IPS DF 19.7 (cell line): ENCODE measurements at places on chromosomes 4 and X.

DNA sequence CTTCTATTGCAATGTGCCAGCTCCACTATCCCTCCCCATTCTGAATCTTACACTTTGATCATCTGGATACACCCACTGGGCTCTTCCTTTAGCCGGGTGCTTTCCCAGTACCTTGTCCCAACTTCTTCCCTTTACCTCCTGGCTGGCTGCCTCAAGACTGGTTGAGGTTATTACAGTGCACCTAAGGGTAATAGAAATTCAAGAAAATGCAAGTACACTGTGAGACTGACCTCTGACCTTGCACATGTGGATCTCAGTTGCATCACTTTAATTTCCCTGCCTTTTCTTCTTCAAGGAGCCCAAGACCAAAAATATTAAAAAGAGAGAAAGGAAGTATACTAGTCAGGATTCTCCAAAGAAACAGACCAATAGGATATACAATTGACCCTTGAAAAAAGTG lies 53.9 kb upstream of the NOCT start:
- DNase-seq = no peak

DNA sequence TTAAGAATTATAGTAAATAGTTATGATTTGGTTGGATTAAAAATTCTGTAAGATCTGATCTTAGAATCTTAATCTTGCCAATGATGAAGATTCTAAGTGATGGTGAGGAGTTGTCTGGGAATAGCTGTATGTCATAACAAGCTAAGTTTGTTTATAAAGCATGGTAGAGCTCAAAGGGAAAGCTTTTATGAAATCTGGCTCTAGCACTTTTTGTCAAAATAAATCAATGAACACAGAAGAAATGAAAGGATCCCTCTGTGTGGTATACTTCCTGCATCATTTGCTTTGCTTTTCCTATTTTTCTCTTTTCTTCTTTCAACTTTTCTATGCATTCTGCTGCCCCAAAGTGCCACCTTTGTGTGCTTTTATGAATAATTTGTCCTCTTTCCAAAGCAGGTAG lies 193.5 kb upstream of the FAT1 start:
- no peak for DNase-seq

- no peak for DNase-seq
These were observed 203.0 kb downstream of the MAML3 start for GRCh38 chr4:139951021-139951420.

DNA sequence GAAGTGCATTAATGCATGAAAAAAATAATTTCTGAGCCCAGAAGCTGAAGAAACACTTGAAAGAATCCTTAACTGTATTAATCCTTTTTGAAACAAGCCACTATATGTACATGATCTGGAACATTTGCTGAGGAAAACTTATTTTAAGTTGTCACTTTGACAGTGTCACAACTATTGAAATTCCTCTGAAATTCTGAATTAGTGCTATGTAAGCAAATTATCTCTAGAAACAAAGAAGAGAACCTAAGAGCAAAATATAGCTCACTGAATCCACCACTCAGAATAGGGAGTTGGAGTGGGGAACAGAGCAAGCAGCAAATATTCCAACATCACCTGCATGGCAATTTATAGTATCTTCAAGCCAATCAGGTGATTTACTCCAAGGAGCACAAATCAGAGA lies 34.6 kb upstream of the FAM47C start:
- no peak for DNase-seq

DNA sequence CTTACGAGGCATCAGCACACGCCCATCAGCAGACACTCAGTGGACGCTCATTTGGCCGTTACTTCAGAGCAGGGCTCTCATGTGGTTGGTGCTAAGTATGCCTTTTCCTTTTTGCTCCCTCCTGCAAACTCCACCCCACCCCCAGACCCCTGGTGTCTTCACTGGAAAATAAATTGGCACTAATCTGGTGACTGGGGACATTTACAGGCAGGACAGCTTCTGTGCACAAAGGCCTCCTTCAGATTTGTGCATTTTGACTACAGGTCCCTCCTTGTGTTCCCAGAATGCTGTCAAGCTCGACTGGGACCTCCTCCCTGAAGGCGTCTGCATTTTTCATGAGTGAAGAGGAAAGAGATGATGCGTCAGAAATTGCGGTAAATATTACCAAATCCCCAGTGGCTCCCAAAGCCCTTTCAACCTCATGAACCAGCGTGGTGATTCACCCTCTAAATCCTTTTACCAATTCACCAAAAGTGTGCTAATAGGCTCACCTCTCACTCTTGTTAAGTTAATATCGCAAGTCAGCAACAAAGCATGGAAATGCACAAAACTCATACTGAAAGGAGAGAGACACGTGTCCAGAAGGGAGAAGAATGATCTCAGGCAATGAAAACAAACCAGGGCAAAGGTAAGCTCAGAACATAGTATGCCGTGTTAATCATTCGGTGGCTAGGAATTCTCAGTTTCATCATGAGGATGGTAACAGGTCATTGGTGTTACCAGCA lies 119.0 kb downstream of the NKX6-1 start:
- no peak for DNase-seq

DNA sequence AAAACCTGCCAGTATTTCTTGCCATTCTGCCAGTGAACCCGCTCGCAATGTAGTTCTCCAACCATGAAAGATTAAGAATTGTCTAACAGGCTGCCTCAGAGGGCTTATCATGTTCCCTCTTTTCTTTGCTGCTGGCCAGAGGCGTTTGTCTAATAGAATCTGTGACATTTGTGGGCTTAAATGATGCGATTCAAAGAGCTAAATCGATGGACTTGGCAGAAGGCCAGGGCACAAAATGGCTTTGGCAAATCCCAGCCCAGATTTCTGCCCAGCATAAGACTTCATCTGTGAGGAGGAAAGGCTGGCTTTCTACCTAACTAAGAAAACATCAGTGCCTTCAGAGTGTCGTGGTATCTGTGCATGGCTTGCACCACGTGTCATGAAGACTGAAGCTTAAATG lies 79.9 kb downstream of the TRPC5OS start:
- no peak for DNase-seq
